ENCODE measurements at places on chromosomes 1 and 21. TPM values are rescaled to one million over a fixed set of nuclear protein-coding genes. Genes with fewer than 3 reads are reported as not detected.

KRTAP21-2 gene
- total RNA-seq: not detected

DNA sequence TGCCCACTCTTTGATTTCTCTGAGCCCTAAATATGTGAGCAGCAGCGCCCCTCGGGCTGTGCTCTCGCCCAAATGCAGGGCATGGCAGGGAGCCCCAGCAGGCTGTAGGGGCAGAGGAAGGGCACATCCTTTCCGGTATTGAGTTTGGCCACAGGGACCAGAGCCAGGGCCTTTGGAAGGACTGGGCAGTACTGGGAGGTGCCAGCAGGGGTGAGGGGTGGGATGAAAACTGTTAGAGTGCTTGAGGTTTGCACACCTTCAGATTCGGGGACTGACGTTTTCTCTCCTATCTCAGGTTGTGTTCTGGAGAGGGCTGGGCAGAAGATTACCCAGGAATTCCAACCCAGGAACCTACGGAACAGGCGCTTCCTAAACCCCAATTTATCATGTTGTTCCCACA lies 2.2 kb upstream of the ATP1A2 start:
- H3K27ac ChIP-seq: no peak overlapping the region
- H3K27me3 ChIP-seq: peaks cover 12% of the 10 kb centered on the region
- no peak for DNase-seq

GRCh38 chr1:100611086-100611485 lies 73.1 kb downstream of the GPR88 start:
- no peaks in the 10 kb centered on the region for H3K27me3 ChIP-seq
- H3K4me3 ChIP-seq: no peak overlapping the region
- H3K27ac ChIP-seq: no peak overlapping the region
- no peak for DNase-seq
- H3K36me3 ChIP-seq: no peaks in the 10 kb centered on the region
- peaks cover 8% of the 10 kb centered on the region for H3K4me1 ChIP-seq

DNA sequence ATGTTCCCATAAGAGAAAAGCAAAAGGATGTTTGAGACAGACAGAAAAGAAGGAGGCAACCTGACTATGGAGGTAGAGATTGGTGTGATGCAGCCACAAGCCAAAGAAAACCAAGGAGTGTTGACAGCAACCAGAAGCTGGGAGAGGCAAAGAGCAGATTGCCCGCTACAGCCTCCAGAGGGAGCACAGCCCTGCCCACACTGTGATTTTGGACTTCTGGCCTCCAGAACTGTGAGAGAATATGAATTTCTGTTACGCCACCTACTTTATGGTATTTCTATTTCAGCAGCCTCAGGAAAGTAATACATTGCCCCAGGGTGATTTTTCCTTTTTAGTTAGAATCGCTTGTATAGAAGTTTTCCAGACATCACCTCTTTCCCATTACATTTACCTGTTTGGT lies 28.4 kb downstream of the SLAMF6 start:
- H3K4me1 ChIP-seq: peaks cover 9% of the 10 kb centered on the region
- peaks cover 52% of the 10 kb centered on the region for H3K36me3 ChIP-seq
- no peak overlapping the region for H3K4me3 ChIP-seq
- DNase-seq: no peak
- H3K27me3 ChIP-seq: no peaks in the 10 kb centered on the region

DNA sequence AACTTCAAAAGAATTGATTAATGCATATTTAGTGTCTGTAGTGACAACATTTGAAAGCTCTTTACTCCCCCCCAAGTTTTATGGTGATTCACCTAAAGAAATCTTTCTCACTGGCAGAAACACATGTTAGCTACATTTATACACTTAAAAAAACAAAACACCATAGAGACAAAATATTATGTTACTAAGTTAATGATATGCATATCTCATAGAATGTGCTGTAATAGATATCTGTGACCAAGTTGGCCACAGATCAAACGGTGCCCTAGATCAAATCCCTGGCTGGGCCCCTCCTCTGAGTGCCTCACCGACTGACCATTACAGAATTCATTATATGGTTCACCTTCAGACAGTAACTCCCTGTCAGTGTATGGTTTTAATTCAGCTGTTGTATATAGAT lies 322.1 kb upstream of the LYPLAL1 start:
- H3K4me1 ChIP-seq: no peaks in the 10 kb centered on the region
- no peak for DNase-seq
- H3K27me3 ChIP-seq: no peaks in the 10 kb centered on the region
- no peak overlapping the region for H3K4me3 ChIP-seq

DNA sequence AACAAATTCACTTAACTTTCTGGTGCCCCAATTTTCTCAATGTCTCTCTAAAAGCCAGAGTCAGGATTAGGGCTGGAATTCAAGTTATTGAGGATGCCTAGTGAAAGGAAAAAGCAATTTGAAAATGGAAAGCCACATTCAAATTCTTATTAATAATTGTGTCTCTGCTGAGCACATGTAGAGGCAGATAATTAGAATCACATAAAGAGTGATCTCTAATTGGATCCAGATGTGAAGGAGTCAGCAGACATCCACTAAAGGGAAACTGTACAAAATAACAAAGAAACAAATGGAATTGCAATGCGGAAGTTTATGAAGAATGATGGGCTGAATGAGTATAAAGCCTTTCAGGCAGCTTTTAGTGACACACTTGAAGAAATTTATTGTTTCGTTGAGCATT lies 482.6 kb downstream of the TTLL7 start:
- DNase-seq: no peak
- no peaks in the 10 kb centered on the region for H3K27me3 ChIP-seq
- H3K36me3 ChIP-seq: no peaks in the 10 kb centered on the region
- H3K27ac ChIP-seq: no peak overlapping the region

DNA sequence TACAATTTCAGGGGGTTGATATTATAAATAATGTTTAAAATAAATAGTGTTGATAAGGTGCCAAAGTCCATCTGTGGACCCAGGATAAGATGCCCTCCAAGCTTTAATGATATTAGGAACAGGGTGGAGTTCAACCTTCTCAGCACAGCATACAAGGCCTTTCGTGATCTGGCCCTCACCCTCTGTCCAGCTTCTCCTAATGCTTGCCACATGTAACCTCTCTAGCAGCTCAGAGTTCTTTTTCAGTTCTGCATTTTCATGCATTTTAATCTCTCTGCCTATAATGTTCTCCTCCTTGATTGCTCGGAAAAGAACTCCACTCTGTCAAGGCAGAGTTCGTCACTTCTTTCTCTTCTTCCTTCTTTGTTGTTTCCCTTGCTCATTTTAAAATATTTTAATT lies 21.4 kb upstream of the SMAP2 start:
- DNase-seq: no peak
- H3K36me3 ChIP-seq: no peaks in the 10 kb centered on the region
- no peak overlapping the region for H3K27ac ChIP-seq
- no peaks in the 10 kb centered on the region for H3K4me1 ChIP-seq
- H3K4me3 ChIP-seq: no peak overlapping the region

- no peak for DNase-seq
- peaks cover 30% of the 10 kb centered on the region for H3K4me1 ChIP-seq
- H3K27me3 ChIP-seq: no peaks in the 10 kb centered on the region
- H3K27ac ChIP-seq: no peak overlapping the region
- H3K36me3 ChIP-seq: no peaks in the 10 kb centered on the region
Observed at GRCh38 chr1:184888505-184888904, 85.8 kb downstream of the NIBAN1 start.

GRCh38 chr21:33909756-33910155 lies 5.8 kb downstream of the ATP5PO start:
- H3K27ac ChIP-seq: no peak overlapping the region
- H3K27me3 ChIP-seq: no peaks in the 10 kb centered on the region
- peaks cover 47% of the 10 kb centered on the region for H3K36me3 ChIP-seq
- DNase-seq: no peak
- H3K4me1 ChIP-seq: peaks cover 9% of the 10 kb centered on the region
